ENCODE measurements at places on chromosomes 4 and X.

DNA sequence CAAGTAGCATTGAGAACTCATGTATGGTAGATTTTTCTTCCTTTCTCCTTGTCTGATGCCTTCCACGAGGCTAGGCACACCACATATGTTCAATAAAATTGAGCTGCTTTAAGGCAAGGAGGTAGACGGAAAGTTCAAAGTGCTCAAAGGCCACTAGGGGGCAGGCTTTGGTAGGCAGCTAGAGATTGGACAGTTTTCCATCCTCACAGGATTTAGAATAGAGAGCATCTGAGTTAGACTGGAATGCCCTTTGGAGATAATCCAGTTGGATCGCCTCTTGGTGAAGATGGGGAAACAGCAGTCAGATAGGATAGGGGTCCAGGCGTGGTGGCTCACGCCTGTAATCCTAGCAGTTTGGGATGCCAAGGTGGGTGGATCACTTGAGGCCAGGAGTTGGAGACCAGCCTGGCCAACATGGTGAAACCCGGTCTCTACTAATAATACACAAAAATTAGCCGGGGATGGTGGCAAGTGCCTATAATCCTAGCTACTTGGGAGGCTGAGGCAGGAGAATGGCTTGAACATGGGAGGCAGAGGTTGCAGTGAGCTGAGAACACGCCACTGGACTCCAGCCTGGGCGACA lies 30.4 kb downstream of the ELF4 start:
- DNase-seq, result peak; percentile 25

DNA sequence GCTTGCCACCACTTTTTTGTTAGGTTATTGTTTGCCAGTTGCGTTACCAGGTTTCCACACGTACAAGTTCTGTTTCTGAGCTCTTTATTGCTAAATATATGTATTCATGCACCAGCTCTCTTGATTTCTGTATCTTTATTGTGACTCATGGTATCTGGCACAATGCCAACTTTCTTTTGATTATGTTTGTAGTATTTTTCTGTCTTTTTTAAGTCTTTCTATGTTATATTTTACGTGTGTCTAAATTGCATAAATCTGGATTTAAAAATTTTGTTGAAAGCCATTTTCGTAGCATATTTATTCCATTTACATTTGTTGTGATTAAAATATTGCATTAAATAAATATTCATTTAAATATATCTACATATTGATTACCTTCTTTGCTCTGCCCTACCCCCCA lies 73.8 kb downstream of the KDM6A start:
- no peak for DNase-seq

- DNase-seq, result no peak
Observed at GRCh38 chr4:176745902-176746301, 46.8 kb downstream of the VEGFC start.

DNA sequence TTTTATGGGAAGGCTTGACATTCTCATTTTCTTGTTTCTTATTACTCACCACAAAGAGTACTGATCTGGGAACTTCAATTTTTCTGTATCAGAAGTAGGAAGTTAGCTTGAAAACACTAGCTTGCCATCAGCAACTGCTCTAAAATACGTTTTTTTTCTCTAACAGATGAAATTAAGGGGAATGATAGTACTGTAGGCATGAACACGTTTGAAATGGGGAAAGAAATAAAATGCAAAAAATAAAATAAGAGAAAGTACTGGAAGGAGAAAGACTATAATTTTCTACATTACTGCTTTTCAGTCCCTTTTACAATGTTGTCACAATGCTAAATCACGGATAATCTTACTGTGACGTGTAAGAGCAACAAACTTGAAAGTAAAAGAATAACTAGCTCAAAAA lies 1.5 kb downstream of the RADX start:
- DNase-seq, result no peak

DNA sequence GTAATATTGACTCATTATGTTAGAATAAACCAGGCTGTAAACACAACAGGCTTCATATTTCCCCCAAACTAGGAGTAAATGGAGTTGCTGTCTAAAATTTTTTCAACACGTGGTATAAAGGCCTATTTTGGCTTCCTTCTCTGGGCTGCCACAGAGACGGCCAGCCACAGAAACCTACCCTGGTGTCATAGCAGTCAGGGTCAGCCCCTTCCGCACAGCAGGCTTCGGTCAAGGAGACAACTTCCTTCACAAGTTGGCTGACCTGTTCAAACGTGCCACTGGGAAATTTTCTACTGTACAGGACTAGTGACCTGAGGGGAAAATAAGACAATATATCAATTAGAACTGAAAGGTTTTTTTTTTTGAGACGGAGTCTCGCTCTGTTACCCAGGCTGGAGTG lies 15.8 kb downstream of the GC start:
- DNase-seq, result no peak

DNA sequence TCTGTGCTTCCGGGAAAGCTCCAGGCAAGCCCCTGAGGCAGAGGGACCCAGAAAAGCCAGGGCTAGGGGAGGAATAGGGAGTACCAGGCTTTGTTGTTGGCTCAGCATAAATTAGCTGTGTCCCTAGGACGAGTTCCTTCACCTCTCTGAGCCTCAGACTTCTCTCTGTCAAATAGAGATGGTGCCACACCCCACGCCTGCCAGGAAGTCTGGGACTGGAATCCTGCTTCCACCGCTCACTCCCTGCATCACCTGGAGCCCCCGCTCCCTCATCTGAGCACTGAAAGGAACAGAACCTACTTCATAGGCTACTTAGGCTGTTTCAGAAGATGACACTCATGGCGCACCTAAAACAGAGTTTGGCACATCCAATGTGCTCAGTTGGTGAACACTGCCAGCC lies 8.1 kb upstream of the JAKMIP1 start:
- no peak for DNase-seq

- DNase-seq, result no peak
Observed at GRCh38 chr4:132818091-132818490, 331.0 kb upstream of the PCDH10 start.

DNA sequence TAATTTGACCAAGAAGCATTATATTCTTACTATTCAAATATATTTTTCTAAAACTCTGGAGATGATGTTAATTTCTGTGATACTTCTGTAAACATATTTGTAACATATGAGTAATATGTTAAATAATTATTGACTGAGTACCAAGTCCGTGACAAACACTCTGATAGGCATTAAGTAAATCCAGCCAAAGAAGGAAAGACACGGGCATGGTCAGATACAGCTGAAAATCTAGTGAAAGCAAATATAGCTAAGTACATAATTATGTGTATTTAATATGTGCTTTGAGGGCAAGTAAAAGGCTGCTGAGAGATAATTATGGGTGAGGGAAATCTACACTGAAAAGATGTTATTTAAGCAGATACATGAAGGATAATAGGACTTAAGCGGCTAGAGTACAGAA lies 1263.6 kb upstream of the ADGRL3 start:
- DNase-seq, result no peak

DNA sequence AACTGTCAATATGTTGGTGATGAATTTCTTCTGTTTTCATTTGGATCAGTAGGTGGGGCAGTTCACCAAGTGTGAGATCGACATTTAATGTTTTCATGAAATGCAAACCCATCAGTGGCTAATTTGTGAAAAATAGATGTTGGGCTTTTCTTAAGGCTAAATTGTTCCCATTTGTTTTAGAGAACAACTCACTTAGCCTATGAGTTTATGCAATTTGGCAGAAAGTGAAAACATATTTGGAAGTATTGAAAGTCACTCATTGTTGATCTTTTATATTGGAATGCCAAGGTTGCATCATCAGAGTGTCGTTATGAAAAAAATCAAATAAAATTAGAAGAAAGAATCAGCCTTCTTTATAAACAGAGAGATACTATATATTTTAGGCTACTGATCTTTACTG lies 132.4 kb downstream of the RPA4 start:
- no peak for DNase-seq

GRCh38 chr4:98572697-98573096 lies 85.7 kb downstream of the TSPAN5 start:
- DNase-seq, result no peak

DNA sequence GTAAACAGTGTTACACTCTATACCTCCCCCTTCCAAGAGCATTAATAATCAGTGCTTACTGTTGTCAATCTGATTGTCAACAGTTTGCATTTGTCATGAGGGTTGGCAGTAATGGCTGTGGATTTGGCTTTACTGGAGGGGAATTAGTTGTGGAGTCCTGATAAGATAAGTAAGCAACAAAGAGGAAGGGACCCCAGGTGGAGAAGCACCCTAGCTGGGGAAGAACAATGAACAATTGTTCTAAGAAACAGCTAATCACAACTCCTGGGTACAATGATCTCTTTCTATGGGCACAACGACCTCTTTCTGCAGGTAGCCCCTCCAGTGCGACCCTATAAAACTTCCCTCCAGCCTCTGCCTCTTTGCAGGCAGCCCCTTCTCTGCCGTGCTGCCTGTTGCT lies 53.2 kb upstream of the CDKN2AIP start:
- DNase-seq, result no peak

DNA sequence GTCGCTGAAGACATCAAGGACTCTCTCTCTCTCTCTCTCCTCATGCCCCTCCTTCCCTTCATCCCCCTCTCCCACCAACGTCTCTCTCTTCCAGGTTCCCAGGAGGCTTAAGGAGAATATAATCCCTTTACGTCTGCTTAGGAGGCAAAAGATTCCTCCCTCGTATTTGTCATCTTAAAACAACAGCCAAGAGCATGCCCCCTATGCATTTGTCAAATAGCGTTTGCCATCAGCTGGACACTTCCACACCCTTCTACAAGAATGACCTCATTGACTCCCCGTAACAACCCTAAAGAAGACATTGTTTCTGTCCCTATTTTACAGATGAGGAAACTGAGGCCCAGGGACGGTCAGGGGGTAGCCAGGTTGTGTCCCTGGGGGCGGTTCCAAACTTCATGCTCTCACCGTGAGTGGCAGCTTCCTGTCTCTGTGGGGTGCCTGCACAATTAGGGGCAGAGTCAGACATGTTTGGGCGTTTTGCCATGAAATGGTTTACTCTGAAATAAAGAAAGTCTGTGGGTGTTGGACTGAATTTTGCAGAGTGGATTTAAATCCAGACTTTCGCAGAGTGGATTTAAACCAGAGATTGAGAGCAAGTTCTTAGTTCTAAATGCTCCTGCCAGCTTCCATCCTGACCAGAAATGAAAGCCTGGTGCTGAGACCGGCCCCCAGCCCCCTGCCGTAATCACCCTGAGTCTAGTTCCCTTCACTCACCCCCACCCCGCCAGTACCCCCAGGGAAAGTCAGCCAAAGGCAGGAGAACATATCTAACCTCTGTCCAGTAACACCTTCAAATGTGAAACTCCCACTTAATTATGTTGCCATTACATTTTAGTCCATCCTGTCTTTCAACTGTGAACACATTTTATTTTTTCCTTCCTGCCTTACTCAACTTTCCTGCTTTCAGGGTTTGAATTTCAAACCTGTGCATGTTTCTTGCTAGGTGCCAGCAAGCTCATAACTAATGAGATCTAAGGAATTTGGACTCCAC lies 44.3 kb upstream of the TBL1X start:
- no peak for DNase-seq

DNA sequence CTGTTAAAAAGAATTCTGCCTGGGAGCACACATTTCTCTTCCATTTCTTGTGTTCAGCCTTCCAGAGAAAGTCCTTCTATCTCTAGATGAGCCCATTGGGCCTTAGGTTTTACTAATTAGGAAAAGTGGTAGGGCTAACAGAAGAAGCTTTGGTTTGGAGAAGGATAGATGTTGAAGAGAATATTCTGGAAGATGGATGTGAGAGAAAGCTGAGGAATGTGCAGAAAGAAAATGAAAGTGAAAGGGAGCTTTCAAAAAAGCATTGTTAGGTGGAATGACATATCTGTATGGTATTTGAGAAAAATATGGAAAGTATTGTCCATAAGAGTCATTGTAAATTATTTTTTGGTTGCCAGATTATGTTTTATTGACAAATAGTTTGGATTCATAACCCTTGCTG lies 474.8 kb upstream of the SLIT2 start:
- no peak for DNase-seq

DNA sequence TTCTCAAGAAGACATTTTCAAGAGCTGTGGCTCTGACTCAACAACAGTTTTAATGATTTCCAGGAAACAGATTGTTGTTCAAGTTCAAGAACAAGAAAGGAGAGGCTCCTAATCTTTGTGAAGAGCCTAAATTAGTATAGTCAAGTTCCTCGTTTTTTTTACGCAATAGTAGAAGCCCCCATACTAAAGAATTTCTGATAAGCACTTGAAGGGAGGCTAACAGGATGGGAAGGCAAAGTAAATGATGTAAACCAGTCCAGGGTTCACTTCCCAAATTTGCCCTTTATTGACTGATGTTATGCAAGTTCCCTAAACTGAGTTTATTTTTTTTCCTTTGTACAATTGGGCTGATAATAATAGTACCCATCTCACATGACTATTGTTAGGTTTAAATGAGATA lies 178.2 kb downstream of the RTL9 start:
- DNase-seq, result no peak

- DNase-seq, result no peak
Observed at GRCh38 chrX:20233336-20233735, 33.4 kb downstream of the RPS6KA3 start.

DNA sequence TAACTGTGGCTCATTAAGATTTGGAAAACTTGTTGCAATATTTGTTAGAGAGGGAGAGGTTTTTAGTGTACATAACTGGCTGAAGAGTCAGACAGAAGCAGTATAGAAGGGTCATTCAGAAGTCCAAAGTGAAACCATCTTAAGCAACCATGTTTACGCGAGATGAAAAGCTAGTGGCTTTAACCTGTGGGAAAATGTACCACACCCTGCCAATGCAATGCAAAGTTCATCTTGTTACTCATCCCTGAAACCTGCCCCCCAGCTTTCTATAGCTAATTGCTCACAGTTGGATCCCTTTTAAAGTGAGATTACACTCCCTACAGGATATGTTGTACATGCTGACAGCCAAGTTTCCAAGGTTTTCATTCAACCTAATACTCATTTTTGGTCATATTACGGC lies 96.7 kb upstream of the RAPGEF2 start:
- DNase-seq, result no peak

GRCh38 chrX:136867518-136867917 lies 13.0 kb downstream of the RBMX start:
- DNase-seq, result no peak

GRCh38 chr4:138804711-138805110 lies 210.9 kb upstream of the NOCT start:
- DNase-seq, result no peak

DNA sequence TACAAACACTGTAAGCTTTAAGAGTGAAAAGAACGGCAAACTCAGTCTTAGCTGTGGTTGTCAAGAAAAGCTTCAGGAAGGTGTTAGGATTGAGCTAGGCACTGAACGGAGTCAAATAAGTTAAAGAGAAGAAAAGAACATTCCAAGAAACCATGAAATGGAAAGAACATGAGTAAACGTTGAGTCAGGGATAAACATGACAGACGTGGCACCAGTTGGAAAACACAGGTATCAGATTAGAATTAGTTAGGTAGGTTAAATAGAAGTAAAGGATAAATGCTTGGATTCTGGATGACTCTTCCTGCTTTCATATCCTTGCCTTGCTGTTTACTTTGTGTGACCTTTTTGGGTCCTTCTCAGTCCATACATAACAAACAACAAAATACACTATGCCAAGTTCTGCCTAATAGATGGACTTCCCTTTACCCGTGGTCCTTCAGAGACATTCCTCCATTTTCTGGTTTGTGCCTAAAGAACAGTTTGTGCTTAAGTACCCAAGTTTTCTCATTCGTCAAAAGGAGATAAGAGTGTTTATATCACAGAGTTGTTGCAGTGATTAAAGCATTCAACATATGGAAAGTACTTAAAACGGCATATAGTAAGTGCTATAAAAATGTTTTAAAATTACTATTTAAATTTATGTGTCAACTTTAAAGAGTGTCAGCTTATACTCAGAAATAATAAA lies 446.9 kb downstream of the TMA16 start:
- DNase-seq, result no peak
